ENCODE measurements at places on chromosomes 3 and 15. TPM values are rescaled to one million over a fixed set of nuclear protein-coding genes. Genes with fewer than 3 reads are reported as not detected.

DNAH1 gene
- 3.3 TPM for total RNA-seq

NR1I2 gene
- 0.23 TPM for total RNA-seq

PP2D1 gene
- not detected for total RNA-seq

AHSG gene
- total RNA-seq = not detected

PLS1 gene
- total RNA-seq = 2.0 TPM

HEG1 gene
- total RNA-seq = 17.1 TPM

SLC6A11 gene
- 0.15 TPM for total RNA-seq

SH3GL3 gene
- 9.4 TPM for total RNA-seq

FBXL22 gene
- total RNA-seq = 0.31 TPM

PTPRG gene
- 80.7 TPM for total RNA-seq

ALS2CL gene
- total RNA-seq = 5.6 TPM

CAND2 gene
- total RNA-seq = 1.8 TPM

STAB1 gene
- total RNA-seq = 866 TPM

DUOXA2 gene
- total RNA-seq = not detected

NR2E3 gene
- not detected for total RNA-seq

IL16 gene
- total RNA-seq = 29.6 TPM

ACOX2 gene
- total RNA-seq = 1.1 TPM

NANOGP8 gene
- total RNA-seq = 0.64 TPM

ISG20 gene
- 6.6 TPM for total RNA-seq

GOLGA6D gene
- total RNA-seq = 1.2 TPM

GXYLT2 gene
- 1.8 TPM for total RNA-seq

PDE8A gene
- total RNA-seq = 43.4 TPM

CFAP92 gene
- total RNA-seq = 3.7 TPM

GOLGA8G gene
- not detected for total RNA-seq

C3orf85 gene
- total RNA-seq = not detected

CHAC1 gene
- 16.4 TPM for total RNA-seq

MYRIP gene
- 0.49 TPM for total RNA-seq

SLC51B gene
- total RNA-seq = not detected

CASR gene
- not detected for total RNA-seq

GABRB3 gene
- total RNA-seq = 4.4 TPM

CMTM8 gene
- 16.2 TPM for total RNA-seq

IMPG2 gene
- total RNA-seq = 0.74 TPM

GABRA5 gene
- 0.72 TPM for total RNA-seq

SCAANT1 gene
- not detected for total RNA-seq
